ENCODE measurements at places on chromosomes 3 and 15. TPM values are rescaled to one million over a fixed set of nuclear protein-coding genes. Genes with fewer than 3 reads are reported as not detected.

Gene SCN11A
- 0.36 TPM for total RNA-seq

Gene RLBP1
- not detected for total RNA-seq

Gene CPLX3
- total RNA-seq, result 0.63 TPM

Gene KY
- total RNA-seq, result not detected

GRCh38 chr3:66486646-66487045 lies 14.2 kb downstream of the LRIG1 start:
- no peak for DNase-seq

DNA sequence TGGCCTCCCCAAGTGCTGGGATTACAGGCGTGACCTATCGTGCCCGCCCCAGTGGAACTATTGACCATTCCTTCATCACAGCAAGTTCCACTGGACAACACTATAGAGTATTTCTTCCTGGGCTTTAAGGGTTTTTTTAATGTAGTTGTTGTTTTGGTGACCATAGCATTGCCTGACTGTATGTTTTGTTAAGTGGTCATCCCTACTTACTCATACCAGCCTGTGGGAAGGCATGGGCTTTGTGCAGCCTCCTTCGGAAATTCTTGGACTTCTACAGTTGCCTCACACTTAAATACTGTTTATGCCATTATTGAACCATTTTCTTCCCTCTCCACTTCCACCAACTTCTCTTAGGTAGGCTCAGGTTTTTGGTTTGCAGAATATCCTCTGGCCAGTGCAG lies 19.9 kb upstream of the ALPK3 start:
- DNase-seq, result no peak

DNA sequence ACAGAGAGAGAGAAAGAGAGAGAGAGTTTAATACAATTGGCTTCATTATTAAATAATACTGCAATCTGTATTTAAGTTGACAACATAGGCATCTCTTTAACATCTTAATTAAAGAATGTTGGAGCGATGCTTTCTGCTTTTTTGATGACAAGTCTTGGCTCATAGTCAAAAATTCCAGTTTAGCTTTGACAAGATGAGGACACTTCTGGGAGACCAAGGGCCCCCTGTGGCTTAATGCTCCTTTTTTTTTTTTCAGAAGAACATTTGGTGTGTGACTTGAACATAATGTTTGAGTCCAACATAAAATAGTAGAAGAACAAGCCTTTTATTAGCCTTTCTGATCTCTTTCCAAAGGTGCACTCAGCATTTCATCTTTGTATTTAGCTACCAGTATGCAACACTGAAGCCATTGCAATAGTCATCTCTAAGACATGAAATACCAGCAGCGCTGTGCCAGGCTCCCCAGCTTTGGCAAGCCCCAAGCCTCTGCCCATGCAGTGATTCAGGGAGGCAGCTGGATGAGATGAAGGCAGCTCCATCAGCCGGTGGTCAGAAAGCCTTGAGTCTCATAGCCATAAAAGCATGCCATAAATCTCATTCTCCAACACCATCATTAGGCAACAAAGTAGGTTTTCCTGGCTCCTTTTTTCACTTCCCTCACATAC lies 349.4 kb upstream of the SEMA6D start:
- no peak for DNase-seq

DNA sequence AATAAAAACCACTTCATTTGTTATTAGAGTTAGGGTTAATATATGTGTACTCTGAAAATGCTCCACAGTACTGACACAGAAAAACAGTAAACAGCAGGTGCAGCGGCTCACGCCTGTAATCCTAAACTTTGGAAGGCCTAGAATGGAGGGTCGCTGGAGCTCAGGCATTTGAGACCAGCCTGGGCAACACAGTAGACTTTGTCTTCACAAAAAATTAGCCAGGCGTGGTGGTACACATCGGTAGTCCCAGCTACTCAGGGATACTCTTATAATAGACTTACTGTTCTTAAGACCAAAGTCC lies 40.3 kb downstream of the UACA start:
- no peak for DNase-seq

- peak; percentile 50 for DNase-seq
These were observed 348.4 kb upstream of the PLSCR5 start for GRCh38 chr3:146953511-146953981.

DNA sequence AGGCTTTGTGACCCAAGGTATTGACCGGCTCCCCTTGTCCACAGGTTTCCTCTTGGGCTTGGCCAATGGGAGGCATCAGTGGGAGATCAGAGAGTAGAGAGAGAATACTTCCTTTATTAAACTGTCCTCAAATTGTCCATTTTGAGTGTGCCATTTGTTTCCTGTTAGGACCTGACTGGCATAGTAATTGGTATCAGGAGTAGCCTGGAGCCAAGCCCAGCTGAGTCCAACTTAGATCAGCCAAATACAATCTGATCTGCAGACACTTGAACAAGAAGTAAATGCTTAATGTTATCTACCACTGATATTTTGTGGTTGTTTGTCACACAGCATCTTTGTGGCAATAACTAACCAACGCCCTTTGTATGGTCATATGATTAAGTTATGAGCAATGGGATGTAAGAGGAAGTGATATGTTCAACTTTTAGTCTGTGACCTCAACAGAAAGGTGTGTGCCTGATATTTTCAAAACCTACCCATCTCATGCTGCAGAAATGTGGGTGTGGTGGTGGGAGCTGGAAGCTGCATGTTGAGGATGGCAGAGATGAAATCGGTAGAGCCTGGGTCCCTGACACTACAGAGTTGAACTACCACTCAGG lies 13.3 kb downstream of the MYD88 start:
- no peak for DNase-seq

Measured in endodermal cell (in vitro differentiated cells).